ENCODE measurements at places on chromosomes 16 and 17. TPM values are rescaled to one million over a fixed set of nuclear protein-coding genes. Genes with fewer than 3 reads are reported as not detected.

CCL8 gene
- total RNA-seq: not detected

KRTAP1-5 gene
- total RNA-seq: not detected

PLA2G10 gene
- not detected for total RNA-seq

C17orf50 gene
- not detected for total RNA-seq

GCGR gene
- not detected for total RNA-seq

SOX9 gene
- 18.2 TPM for total RNA-seq

ETV4 gene
- 2.2 TPM for total RNA-seq

KRTAP2-1 gene
- not detected for total RNA-seq

KRT13 gene
- not detected for total RNA-seq

TMC8 gene
- 128 TPM for total RNA-seq

VTN gene
- total RNA-seq: 1.3 TPM

SLC9A5 gene
- total RNA-seq: 3.2 TPM

HOXB1 gene
- not detected for total RNA-seq

KRTAP3-2 gene
- total RNA-seq: not detected

AXIN2 gene
- total RNA-seq: 7.2 TPM

CCL13 gene
- not detected for total RNA-seq

MFSD6L gene
- total RNA-seq: 3.1 TPM

DNAAF8 gene
- total RNA-seq: 0.36 TPM

KRT36 gene
- not detected for total RNA-seq

TMIGD1 gene
- not detected for total RNA-seq

SOCS1 gene
- total RNA-seq: 35.4 TPM

ASPSCR1 gene
- 42.4 TPM for total RNA-seq

LPO gene
- not detected for total RNA-seq

TEKT5 gene
- total RNA-seq: 2.2 TPM

GSPT1 gene
- total RNA-seq: 142 TPM

TM4SF5 gene
- total RNA-seq: not detected
